ENCODE measurements at places on chromosomes 13 and 19.

- no peak for DNase-seq
Observed at GRCh38 chr13:110835721-110836604, 78.9 kb downstream of the ANKRD10 start.

DNA sequence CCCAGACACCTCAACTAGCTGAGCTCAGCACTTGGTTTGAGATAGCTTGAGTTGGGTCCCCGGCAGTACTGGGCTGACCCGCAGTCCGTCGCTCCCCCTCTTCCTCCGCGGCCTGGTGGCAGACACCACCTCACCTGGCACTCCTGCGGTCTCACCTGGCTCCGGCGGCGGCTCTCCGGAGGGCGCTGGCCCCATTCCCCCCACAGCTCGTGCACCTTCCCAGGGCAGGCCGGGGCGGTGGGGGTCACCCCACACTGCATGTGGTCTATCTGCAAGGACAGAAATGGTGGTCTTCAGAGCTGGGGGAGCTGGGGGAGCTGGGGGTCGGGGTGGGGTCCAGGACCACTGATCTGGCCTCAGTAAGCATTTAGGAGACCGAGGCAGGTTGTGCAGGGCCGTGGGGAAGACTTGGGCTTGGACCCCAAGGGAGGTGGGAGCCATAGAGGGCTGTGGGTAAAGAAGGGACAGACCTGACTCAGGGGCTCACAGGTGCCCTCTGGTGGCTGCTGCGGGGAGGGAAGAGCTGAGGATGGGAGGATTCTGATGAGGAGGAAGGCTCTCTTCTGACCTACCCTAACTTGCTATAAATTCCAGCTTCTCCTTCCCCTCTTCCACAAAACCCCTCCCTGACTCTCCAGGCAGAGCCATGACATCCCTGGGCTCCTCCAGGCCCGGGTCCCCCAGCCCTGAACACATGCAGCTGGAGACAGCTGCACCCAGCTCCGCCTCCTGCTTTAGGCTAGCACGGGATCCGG, 6.7 kb upstream of the PLIN4 start:
- peak; percentile 69 for DNase-seq

DNA sequence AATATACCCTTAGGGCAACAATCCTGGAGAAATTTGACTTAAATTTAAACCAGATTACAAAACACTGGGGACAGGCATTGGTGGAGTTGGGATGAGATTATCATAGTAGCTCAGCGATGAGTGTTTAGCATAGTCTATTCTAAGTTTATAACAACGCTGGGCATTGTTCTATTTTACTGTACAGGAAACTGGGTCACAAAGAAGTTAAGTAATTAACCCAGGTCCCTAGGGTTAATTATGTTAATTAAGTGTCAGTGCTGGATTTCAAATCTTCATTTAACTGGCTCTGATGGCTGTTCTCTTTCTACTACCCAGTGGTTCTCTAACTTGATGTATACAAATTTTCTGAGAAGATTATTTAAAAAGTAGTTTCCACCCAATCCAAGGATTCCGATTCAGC, 388.9 kb downstream of the KCNRG start:
- DNase-seq, result no peak

GRCh38 chr19:19542507-19542906, 4.4 kb downstream of the CILP2 start:
- no peak for DNase-seq

- DNase-seq, result peak; percentile 71
Observed at GRCh38 chr19:49301165-49301865, 23.7 kb downstream of the SLC6A16 start.

GRCh38 chr13:113317031-113317430, 20.0 kb downstream of the LAMP1 start:
- no peak for DNase-seq

DNA sequence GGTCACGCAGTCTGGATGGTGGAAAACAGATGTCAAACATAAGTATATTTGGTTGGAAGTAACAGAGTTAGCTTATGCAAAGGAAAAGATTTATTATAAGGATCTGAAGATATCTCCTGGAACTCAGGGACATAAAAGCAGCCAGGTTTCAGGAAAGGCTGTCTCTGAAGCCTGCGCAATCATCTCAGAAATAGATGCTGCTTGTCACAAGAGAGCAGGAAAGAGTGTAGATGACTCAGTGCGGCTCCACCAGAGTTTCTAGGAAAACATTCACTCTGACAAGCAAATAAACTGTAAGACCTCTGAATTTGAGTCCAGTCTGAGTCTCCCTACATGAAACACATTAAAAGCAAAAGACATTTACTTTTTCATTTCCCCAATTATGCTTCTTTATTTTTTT, 220.4 kb upstream of the HTR2A start:
- no peak for DNase-seq

DNA sequence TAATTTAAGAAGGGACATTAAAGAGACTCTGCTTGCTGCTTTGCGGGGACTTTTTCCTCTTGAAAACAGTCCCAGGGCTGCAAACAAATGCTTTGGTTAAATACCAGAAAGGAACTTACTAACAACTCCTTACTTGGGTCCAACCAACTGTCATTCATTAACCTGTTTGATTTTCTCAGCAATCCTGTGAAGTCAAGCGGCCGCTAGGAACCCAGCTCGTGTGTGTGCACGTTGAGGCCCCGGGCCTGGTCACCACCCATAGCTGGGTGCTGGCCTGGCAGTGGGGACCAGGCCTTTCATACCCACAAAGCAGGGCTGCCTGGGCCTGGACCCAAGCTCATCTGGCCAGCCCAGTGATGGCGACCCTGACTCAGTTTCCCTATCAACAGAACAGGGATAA, 50.7 kb downstream of the C1QTNF9 start:
- no peak for DNase-seq

DNA sequence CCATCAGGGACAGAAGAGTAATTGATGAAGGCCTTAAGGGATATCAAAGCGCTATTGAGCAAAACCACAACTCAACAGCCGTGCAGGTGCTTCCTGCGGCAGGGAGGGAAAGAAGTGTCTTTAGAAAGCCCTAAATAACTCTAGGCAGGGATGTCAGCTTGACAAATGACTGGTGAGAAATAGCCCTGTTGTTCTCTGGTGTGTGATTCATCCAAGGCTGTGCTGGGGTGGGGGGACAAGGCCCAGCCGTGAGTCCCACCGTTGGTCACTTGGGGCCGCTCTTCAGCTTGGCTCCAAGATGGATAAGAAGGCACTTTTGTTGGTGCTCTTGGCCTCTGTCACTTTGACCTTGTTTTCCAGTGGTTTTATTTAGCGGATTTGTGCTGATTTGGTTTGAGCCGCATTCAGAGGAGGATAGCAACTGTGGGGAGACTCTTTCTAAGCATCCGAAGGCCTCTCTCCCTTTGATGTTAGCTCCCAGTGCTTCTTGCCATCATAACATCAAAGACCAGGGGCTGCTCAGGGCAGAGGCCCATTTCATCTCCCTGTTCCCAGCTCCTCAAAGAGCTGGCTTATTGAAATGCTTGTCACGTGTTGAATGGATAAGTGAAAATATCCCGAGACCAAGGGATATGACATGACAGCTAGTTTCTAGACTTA, 130.3 kb upstream of the SERP2 start:
- peak; percentile 58 for DNase-seq

- DNase-seq, result no peak
Observed at GRCh38 chr13:40599747-40600146, 66.7 kb downstream of the FOXO1 start.

DNA sequence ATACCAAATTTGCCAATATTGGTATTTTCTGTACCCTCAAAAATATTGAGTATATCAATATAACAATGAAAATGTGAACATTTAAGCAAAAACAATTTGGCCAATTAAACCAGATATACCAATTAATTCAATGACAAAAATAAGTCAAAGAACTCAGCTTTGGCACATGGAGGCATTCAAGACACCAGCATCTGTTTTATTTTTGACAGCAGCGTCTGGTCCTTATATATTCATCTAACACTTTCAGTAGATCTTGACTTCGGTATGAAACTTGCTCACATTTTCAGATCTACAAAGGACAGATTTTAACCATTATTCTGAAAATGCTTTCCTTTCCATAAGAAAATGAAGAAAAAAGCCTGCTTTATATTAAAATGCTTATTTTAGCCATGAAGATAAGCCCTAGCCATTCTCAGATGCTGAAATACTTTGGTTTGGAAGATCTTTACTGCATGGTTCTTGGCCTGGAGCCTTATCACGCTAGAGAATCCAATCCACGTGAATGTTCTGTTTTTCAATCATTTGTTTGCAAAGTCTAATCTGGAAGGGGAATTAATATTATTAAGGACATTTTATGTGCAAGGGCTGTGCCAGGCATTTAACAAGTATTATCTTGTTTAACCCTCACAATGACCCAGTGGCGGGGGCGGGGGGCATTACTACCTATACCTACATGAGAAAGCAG, 132.2 kb downstream of the DLEU7 start:
- DNase-seq, result no peak

DNA sequence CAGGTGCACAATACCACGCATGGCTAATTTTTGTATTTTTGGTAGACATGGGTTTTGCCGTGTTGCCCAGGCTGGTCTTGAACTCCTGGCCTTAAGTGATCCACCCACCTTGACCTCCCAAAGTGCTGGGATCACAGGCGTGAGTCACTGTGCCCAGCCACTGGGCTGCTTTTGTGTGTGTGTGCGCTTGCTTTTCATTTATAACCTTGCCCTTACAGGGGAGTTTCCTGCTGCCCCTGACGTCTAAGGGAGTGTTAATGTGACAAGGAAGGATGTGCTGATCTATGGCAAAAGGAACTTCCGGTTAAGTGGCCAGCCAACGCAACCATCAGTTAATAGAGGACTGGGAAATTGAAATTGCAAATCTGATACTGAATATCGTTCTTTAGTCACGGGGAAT, 57.7 kb downstream of the ING1 start:
- no peak for DNase-seq

- DNase-seq, result no peak
Observed at GRCh38 chr19:6616011-6616410, 25.1 kb upstream of the CD70 start.

DNA sequence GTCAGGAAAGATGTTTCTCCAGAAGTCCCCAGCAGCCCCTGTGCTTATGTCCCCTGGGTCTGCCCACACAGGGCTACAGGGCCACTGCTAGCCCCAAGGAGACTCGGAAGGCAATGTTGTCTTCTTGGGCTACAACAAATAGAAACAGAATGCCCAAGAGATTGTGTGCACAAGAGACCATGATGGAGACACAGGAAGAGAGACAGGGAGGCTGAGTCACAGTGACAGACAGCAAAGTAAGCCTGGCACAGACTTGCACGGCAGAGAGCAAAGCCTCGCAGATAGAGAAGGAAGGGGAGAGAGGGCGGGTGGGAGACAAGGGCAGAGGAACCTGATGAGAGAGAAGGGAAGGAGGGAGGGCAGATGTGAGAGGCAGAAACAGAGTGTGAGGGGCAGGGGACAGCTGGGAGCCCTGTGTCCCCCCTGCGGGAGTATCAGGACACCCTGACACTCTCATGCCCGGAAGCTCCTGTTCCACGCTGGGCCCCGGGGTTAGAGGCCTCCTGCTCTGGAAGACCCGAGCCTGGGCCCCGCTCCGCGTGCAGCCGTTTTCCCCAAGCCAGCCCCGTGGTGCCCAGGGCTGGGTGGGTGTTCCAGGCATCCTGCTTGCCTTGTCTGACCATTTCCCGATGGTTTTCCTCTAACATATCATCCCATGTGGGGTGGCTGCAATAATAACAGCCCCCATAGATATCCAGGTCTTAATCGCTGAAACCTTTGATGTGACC, 2.7 kb upstream of the PLA2G4C start:
- no peak for DNase-seq

GRCh38 chr19:49151267-49152118, 3.7 kb downstream of the HRC start:
- DNase-seq, result peak; percentile 46

GRCh38 chr19:8143041-8143440, 6.4 kb downstream of the FBN3 start:
- no peak for DNase-seq

GRCh38 chr13:99434258-99434788, 66.9 kb upstream of the TM9SF2 start:
- DNase-seq, result no peak

DNA sequence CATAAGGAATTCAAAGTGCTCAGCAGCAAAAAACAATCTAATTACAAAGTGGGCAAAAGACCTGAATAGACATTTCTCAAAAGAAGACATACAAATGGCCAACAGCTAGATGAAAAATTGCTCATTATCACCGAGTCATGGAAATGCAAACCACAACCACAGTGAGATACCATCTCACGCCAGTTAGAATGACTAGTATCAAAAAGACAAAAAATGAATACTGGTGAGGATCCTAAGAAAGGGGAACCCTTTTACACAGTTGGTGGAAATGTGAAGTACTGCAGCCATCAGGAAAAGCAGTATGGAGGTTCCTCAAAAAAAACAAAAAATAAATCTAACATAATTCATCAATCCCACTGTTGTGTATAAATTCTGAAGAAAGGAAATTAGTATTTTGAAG, 1206.1 kb downstream of the EFNB2 start:
- no peak for DNase-seq

DNA sequence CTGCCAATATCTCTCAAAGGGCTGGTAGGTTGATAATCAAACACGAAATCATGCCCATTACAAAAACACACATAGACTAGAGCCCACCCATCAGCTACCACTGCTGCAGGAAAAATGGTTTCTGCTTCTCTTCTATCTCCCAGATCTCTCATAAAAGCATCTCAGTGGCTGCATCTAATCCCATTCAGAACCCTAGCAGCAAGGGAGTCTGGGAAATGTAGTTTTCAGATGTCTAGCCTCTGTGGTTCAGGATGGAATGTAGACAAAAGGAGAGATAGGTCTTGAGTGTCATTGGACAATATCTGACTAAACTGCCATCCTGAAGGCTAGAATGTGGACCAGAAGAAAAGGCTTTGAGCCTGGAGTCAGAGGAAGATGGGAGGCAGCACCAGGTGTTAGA, 32.1 kb downstream of the RDH8 start:
- no peak for DNase-seq

- DNase-seq, result no peak
Observed at GRCh38 chr19:17889609-17890214, 18.0 kb downstream of the SLC5A5 start.

DNA sequence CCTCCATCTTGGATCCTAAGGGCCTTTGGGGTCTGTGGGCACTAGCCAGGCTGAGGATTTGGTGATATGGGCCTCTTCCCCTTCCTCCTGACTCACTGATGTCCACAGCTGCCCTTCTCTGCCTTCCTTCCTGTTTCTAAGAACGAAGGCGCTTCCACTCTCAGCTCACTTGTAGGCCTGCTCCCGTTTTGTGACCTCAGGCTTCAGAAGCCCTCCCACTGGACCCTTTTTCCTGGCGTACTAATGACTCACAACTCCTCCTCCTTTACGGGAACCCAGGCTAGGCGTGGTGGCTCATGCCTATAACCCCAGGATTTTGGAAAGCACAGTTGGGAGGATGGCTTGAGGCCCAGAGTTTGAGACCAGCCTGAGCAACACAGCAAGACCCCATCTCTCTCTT, 55.6 kb downstream of the TMED1 start:
- no peak for DNase-seq

- DNase-seq, result no peak
Observed at GRCh38 chr19:38409631-38410133, 6.8 kb downstream of the FAM98C start.

- no peak for DNase-seq
Observed at GRCh38 chr13:113928685-113929627, 44.9 kb downstream of the C13orf46 start.

DNA sequence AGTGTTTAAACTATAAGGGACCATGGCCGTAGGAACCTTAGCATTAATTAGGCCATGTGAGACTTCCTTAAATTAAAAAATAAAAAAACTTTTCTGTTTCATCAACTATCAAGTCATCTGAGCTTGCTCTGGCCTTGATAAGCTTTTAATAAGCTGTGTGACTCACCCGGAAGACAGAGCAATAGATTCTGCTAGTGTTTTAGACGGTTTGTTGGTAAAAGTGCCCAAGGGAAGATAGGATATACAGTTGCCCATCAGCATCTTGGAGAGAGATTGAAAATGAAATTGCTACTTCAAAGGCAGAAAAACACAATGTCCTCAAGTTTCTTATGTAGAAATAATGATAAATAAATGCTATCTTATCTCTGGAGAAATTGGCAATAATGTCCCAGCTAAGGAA, 31.2 kb upstream of the RCBTB2 start:
- DNase-seq, result no peak
